ENCODE measurements at places on chromosomes 13 and 19.

GRCh38 chr13:67223742-67224141 is 6.4 kb downstream of the PCDH9 start:
- DNase-seq, result no peak

DNA sequence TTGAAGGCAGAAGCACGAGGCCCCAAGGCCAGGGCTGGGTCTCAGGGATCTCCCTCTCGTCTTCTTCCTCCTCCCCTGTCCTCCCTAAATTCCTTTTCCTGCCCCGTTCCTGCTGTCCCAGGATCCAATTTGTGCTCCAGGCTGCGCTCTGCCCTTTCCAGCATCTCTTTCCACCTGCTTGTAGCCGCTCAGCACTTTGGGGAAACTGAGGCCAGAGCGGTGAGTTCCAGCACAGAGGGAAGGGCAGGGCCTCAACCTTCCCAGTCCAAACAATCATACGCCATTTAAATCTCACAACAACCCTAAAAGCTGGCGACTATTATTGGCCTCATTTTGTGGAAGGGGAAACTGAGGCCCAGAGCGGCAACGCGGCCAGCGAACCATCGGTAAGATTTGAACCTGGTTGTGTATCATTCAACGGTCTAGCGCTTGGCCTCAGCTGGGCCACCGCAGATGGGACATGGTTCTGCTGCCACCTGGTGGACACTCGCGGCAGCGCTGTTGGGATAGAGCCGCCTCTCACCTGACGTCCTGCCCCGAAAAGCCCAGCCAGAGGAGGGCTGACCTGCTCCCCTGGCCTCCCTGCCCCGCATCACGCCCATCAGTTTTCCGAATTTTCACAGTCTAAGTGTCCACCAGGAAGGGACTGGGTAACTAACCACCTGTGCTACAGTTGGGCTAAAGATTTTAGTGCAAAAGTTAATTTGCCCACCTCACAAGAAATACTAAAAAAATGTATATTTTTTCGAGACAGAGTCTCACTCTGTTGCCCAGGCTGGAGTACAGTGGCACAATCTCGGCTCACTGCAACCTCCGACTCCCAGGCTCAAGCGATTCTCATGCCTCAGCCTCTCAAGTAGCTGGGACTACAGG is 4.2 kb upstream of the RPL18A start:
- DNase-seq, result no peak

DNA sequence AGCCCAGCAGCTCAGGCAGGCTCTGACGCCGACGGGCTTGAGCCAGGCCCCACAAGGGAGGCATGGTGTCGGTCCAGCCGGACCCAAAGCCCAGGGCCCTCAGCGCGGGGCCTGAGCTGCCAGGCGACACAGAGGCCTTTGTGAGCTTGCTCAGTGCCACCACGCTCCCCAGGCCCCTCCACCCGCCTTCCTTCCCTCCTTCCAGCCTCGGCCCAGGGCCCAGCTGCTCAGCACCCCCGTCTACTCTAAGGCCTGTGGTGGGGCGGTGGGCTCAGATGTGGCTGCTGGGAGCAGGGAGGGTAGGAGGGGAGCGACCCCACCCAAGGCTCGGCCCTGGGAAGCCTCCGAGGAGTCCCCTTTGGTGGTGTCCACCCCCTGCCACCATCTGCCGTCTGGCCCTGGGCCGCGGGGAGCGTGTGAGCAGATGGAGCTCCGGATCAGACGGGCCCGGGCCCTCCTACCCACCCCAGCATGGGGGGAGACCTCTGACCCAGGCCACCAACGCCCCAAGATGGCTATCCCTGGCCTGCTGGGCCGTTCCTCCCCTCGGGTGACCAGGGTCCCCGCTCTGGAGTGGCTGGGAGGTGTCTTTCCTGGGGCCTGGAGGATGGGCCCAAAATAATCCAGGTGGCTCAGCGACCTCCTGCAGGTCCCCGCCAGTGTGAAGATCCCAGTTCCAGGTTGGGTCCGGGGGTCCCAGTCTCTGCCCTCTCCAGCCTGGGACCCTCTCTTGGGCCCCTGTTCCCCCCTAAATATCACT is 7.8 kb downstream of the ZBTB7A start:
- no peak for DNase-seq

- no peak for DNase-seq
Observed at GRCh38 chr13:30727491-30728355, 7.6 kb upstream of the ALOX5AP start.

GRCh38 chr19:32471095-32471494 is 65.5 kb downstream of the DPY19L3 start:
- no peak for DNase-seq

DNA sequence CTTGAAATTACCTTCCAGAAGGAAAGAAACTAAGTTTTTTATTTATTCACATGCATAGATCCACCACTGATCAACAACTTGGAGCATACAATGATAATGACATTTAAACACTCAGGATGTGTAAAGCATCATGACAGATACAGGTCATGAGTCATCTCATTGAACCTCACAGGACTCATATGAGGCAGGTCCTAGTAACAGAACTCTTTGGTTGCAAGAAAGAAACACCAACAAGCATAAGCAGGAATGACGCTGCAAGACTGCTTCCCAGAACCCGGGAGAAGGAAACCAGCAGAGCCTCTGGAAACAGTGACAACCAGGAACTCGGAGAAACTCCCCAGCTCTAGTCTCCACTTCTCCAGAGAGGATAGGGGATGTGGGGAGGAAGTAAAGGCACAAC is 60.8 kb upstream of the IPO5 start:
- no peak for DNase-seq

DNA sequence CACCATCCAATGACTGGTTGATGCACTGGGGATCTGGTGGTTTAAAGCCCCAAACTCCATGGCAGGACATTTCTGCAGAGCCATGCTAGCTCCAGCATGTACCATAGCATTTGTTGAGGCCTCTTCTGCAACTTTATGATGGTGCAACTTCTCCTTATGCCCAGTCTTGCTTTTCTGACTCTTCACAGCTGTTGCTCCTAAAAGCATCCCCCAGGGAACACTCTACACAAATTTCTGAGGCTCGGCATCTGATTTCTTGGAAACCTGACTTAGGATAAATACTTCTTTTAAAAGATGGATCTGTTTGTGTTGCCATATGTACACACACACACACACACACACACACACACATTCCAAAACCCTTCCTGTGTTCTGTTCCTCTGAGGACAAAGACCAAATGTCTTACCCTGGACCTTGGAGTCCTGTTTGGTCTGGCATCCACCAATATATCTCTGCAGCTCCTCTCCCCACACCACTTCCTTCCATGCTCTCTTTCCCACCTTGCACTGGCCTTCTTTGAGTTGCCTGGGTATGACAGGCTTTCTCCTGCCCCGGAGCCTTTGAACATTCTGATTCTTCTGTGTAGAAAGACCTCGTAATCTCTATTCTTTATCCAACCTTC is 388.5 kb upstream of the ZNF507 start:
- DNase-seq, result no peak

GRCh38 chr19:49786376-49786820 is 19.6 kb downstream of the AP2A1 start:
- no peak for DNase-seq

DNA sequence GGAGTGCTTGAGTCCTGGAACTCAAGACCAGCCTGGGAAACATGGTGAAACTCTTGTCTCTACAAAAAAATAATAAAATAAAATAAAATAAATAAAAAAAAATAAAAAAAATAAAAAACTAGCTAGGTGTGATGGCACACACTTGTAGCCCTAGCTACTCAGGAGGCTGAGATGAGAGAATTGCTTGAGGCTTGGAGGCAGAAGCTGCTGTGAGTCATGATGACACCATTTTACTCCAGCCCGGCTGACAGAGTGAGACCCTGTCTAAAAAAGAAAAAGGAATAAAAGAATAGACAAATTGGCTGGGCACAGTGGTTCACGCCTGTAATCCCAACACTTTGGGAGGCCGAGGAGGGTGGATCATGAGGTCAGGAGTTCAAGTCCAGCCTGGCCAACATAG is 1168.9 kb downstream of the SLITRK5 start:
- no peak for DNase-seq

DNA sequence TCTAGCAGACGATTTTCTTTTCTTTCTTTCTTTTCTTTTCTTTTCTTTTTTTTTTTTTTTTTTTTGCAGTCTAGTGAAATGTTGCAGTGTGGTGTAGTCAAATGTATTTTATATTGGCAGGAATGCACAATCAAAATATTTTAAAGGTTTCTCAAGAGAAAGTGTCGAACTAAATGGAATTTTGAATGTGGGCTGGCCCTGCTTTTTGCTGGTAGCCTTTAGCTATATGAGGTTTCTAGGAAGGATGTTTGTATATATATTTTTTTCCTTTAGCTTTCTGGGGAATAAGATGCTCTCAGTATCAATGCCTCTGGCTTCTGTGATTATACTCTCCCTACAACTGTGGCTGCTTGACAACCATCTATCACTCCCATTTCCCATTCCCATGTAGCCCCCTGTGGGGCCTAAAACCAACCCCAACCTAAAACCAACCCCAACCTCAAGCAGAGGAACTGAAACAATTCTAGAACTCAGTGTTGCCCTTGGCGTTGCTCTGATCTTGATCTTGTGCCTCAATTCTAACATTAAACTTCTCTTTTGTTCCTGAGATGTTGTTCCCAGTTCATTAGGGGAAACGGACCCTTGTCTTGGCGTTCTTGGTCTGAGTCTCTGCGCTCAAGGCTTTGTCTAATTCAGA is 27.1 kb downstream of the CYSLTR2 start:
- no peak for DNase-seq

DNA sequence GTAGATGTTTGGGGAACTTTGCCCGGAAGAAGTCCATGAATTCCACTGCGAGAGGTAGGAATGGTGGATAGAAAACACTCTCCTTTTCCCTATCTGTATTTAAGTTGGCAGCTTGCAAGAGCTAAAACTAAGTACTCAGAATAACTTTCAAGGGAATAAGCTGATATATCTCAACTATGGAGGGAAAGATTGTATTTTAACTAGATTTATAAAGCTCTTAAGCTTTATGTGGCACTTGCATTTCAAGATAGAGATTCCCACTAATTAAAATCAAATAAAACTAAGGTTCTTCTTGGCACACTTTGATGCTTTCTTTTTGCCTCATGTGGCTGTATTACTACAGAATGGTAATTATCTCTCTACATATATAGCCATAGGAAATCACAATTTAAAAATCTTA is 149.7 kb upstream of the STARD13 start:
- no peak for DNase-seq

- DNase-seq, result no peak
Observed at GRCh38 chr19:2636897-2637683, 65.4 kb downstream of the GNG7 start.

DNA sequence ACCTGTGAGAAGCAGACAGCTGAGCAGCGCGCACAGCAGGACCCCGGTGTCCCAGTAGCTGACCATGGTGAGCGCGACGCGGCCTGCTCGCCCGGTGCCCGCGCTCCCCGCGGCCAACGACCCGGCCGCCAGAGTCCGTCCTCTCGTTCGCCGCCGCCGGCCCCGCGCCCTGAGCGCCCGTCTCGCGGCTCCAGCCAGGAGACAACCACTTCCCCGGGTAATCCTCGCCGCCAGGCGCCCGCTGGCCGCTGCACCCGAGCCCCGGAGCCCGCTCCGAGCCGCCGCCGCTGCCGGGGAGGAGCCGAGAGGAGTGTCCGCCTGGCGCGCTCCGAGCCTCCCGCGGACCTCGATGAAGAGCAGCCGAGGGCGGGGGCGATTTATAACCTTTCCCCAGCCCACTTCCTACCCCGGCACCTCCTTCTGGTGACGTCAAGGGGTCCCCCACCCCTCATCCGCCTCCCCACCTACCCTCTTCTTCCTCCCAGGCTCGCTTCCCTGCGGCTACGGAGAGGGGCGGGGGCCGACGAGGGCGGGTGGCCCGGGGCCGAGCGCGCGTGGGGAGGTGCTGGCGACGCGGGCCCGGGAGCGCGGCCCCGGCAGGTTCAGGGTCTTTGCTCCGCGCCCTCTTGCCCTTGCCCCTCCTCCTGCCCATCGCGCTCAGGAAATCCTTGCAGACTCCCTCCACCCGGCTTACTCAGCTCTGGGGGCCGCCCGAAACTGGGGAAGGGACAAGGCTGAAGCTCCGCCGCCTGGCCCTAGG is at the start of gene FLT1:
Gene FLT1 (minus strand): TSS at position 351 of the 760 bp plus-strand sequence. CDS start 285 bp downstream, at position 66.
- no peak for DNase-seq

DNA sequence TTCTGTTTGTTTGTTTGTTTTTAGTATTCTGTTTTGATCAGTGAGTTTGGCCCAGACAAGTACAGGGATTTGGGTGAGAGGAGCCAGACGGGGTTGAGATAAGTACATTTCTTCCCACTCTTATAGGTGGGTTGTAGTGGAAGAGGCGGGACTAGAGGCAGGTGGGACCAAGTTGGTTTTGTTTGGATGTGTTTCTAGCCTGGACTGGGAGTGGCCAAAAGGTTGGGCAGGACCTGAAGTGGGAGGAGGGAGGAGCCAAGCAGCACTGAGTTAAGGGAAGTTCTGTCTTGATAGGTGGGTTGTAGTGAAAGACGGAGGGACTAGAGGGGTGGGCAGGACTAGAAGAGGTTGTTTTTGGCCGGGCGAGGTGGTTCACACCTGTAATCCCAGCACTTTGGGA is 9.0 kb downstream of the DNASE2 start:
- no peak for DNase-seq

DNA sequence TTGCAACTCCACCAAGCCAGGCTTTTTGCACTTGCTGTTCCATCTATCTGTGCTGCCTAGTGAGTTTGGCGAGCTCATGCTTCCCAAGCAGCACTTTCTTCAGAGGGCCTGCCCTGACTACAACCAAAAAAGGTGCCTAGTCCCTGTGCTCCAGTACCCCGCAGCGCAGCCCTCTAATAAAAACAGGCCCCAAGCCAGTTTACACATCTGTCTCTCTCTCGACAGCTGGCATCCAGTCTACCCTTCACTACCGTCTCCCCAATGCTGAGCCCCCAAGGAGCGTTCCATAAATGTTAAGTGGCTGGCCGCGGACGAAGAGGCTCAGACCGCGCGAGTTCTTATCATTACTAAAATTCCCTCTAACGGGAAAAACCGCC is 512 bp downstream of the MED4 start:
- no peak for DNase-seq

DNA sequence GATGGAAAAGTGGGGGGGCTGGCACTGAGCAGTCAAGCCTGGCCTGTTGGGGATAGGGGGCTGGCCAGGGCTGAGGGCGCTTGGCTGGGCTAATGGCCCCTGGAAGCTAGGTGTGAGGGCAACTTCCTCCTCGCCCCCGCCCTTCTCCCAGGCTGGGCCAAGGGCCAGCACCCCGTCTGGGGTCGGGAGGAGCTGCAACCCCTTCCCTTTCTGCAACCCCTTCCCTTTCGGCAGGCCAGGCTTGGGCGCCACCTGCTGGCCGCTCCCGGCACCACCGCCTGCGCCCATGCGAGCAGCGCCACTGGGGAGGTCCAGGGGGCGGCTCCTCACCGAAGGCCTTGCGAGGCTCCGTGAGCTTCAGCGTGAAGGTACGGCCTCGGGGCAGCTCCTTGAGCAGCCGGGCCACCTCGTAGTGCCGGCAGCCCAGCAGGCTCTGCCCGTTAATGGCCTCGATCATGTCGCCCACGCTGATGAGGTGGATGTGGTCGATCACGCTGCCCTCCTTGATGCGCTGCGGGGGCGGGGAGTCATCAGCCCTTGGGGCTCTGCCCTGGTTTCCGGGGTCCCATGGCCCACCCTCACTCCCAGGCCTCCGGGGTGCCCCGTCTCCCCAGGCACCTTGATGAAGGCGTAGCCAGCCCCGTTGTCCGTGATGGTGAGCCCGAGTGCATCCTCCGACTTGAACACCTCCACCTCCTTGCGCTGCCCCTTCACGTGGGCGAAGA is 5.0 kb upstream of the PTGER1 start:
- DNase-seq, result no peak

All from astrocyte of the cerebellum (primary cell).